ENCODE measurements at places on chromosomes 16 and 17. TPM values are rescaled to one million over a fixed set of nuclear protein-coding genes. Genes with fewer than 3 reads are reported as not detected.

GRCh38 chr16:12260647-12261262 is 284.2 kb downstream of the SNX29 start:
- H3K27me3 ChIP-seq: no peaks in the 10 kb centered on the region
- H3K4me3 ChIP-seq: no peak overlapping the region
- DNase-seq: no peak
- no peak overlapping the region for H3K27ac ChIP-seq

GPRC5C gene
- total RNA-seq: 73.2 TPM

CMTM2 gene
- total RNA-seq: not detected

ARHGAP27 gene
- 31.5 TPM for total RNA-seq

DNA sequence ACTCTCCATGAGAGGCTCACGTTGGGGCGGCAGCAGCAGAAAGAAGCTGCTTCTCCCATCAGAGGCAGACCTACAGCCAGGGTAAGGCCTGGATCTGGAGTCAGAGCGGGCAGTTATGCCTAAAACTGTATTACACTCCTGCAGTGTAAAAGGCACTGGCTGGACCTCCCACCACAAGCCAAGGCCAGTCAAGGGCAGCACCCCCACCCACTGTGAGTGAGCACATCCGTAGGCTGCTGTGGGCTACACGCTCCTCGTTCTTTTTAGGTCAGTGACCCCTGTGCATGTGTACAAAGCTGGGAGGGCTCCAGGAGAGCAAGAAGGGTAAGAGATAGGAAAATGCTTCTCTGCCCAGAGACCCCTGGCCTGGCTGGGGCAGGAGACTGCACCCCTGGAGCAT is 20.7 kb downstream of the DCAKD start:
- peaks cover 30% of the 10 kb centered on the region for H3K36me3 ChIP-seq
- DNase-seq: no peak
- H3K4me1 ChIP-seq: no peaks in the 10 kb centered on the region
- H3K27ac ChIP-seq: no peak overlapping the region
- H3K4me3 ChIP-seq: no peak overlapping the region
- H3K27me3 ChIP-seq: no peaks in the 10 kb centered on the region

DNA sequence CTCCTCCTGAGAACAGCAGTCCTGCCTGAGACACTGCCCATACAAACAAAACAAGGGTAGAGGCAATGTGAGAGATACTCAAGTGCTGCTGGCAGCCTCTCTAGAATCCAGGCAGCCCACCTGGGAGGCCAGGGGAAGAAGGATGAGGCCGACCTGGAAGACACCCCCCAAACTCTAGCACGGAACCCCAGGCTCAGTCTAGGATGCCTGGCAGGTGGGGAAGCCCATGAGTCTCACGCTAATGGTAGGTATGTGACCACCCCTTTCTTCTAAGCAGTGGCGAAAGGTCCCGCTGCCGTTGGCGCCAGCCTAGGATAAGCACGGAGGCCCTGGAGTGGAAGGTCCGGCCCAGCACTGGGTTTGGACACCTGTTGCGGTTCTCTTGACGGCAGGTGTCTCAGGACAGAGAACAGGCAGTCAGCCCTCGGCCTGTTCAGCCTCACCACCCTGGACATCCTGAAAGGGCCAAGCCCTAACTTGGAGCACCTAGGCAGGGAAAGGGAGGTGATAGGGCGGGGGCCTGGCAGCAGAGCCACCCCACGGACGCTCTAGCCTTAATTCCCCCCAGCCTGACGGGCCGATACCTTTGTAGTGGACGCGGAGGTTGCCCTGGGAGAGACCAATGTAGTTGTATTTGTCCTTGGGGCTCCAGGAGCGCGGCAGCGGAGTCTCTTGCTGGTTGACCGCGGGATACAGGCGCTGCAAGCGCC is 487 bp downstream of the RANBP10 start:
- peak overlapping the region; percentile 76 for H3K27ac ChIP-seq
- peaks cover 21% of the 10 kb centered on the region for H3K4me1 ChIP-seq

GRCh38 chr17:19023209-19023999 is 18.8 kb upstream of the FAM83G start:
- H3K4me3 ChIP-seq: no peak overlapping the region
- H3K4me1 ChIP-seq: no peaks in the 10 kb centered on the region
- no peaks in the 10 kb centered on the region for H3K27me3 ChIP-seq

GRCh38 chr16:50699326-50700159 is 6.1 kb downstream of the NOD2 start:
- no peak for DNase-seq
- no peak overlapping the region for H3K27ac ChIP-seq
- H3K27me3 ChIP-seq: no peaks in the 10 kb centered on the region
- no peaks in the 10 kb centered on the region for H3K36me3 ChIP-seq
- H3K4me1 ChIP-seq: peaks cover 14% of the 10 kb centered on the region
- H3K4me3 ChIP-seq: no peak overlapping the region

DNA sequence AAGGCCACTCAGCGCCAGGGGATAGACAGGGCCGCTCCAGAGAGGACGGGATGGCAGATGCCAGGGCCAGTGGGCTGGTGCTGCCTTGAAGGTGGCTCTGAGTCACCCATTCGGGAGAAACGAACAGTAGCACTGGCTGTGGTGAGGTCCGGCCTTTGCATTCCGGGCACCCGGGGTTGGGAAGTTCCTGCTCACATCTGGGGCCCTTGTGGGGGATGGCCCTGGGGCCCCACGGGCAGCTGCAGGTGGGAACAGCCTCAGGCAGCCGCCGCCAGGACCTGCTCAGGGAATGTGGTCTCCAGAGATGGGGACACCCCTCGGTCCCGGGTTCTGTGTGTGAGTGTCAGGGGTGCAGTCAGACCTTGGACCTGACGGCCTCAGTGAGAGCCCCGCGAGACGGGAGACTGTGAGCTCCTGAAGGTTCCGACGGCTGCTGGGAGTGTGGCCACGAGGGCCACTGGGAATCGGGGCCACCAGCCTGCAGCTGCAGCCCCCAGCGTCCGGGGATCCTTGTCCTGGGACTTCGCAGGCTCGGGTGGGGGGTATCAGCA is 1.4 kb downstream of the CBFA2T3 start:
- no peaks in the 10 kb centered on the region for H3K27me3 ChIP-seq
- H3K4me1 ChIP-seq: no peaks in the 10 kb centered on the region
- H3K4me3 ChIP-seq: no peak overlapping the region
- DNase-seq: no peak

CHD9NB gene
- 0.63 TPM for total RNA-seq

CDK5R1 gene
- total RNA-seq: 0.78 TPM

GRCh38 chr17:56231252-56231651 is 78.0 kb downstream of the ANKFN1 start:
- no peak overlapping the region for H3K4me3 ChIP-seq
- no peaks in the 10 kb centered on the region for H3K27me3 ChIP-seq
- no peak for DNase-seq
- H3K27ac ChIP-seq: no peak overlapping the region

GRCh38 chr17:62826956-62827355 is 18.8 kb upstream of the MARCHF10 start:
- no peak for DNase-seq
- H3K36me3 ChIP-seq: no peaks in the 10 kb centered on the region
- no peak overlapping the region for H3K4me3 ChIP-seq
- no peaks in the 10 kb centered on the region for H3K4me1 ChIP-seq
- no peak overlapping the region for H3K27ac ChIP-seq
- no peaks in the 10 kb centered on the region for H3K27me3 ChIP-seq

DNA sequence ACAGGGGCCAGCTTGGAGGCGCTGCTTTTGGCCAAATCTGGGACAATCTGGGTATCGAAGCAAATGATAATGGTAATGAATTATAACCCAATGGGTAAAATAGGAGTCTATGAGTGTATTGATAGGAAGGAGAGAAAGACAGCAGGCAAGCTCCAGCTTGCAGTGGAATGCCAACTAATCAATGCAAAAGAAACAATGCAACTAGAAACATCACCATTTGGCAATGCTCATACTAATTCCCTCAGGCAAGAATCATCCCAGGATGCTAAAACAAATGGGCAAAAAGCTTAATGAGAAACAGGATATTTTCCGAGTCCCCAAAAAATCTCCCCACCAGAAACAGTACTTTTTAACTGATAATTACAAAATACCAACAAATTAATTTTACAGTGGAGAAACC is 64.7 kb downstream of the ADCY9 start:
- no peaks in the 10 kb centered on the region for H3K36me3 ChIP-seq
- peak overlapping the region; percentile 92 for H3K27ac ChIP-seq
- no peak for DNase-seq
- H3K27me3 ChIP-seq: no peaks in the 10 kb centered on the region

DNA sequence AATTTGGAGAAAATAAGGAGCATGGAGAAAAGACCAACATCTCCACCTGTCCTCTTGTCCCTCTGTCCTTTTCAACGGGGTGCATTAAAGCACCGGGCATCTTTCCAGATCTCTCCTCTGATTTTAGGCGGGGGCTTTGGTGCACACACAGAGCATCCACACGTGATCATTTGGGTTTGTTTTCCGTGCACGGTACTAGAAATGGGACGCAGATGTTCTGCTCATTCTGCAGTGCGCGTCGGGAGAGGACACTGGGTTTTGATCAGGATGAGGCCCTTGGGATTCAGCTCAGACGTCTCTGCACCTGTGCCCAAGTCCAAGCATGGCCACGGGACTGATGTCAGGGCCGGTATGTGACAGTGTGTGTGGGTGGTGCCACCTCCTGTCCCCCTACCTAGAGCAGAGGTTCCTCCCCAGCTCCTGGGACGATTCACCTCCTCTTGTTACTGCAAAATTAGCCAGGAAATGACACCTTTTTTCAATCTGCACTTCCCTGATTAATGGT is 31.9 kb downstream of the PDIA2 start:
- H3K27ac ChIP-seq: no peak overlapping the region
- no peaks in the 10 kb centered on the region for H3K27me3 ChIP-seq
- H3K4me1 ChIP-seq: no peaks in the 10 kb centered on the region
- peaks cover 25% of the 10 kb centered on the region for H3K36me3 ChIP-seq
- no peak overlapping the region for H3K4me3 ChIP-seq

Data from thyroid gland (tissue), 4 donors.